T follicular helper cell (primary cell): ENCODE measurements at places on chromosomes 3 and 15.

DNA sequence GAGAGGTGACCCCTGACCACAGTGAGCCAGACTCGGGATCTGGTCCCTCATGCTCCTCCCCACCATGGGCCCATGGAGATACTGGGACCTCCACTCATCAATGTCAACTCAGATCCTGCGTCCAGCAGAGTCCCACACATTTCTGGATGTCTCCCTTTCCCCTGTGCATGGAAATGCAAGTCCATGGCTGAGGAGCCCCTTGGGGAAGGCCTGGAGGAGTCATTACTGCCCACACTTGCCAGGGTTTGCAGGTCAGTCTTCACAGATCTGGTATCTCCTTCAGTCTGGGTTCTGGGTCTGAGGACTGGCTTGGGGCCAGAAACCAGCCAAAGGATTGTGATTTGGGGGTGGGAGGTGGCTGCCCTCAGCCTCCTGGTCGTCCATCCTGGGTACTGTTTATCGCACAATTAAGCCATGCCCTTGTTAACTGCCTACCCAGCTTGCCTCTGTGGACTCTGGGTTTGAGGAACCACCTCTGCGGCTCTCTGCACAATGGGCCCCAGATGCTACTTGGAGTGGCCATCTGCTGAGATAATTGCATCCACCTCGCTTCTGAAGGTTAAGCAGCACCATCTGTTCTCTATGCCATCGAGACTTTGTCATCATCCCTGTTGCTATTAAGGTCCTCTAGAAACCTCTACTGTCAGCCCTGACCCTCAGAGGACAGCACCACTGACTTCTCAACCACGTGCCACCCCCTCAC lies 49.9 kb upstream of the KLF13 start:
- DNase-seq: no peak

GRCh38 chr3:14989943-14990779 lies 42.8 kb downstream of the NR2C2 start:
- DNase-seq: no peak

DNA sequence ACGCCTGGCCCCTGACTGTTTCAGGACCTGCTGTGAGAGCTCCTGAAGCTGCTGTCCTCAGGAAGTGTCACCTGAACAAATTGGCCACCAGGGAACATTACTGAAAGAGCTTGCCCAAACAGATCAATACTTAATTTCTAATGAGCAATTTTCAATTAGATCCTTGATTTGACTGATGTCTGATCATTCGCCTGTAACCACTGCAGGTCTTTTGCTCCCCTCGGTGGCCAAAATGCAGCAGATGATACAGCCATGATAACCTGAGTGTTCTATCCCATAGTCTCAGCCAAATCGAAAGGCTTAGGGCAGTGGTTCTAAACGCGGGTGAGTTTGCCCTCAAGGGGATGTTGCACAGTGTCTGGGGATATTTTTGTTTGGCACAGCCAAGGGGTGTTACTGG lies 57.6 kb upstream of the MEX3B start:
- DNase-seq: no peak

- no peak for DNase-seq
Observed at GRCh38 chr3:103873897-103874545, 1439.2 kb downstream of the ZPLD1 start.

DNA sequence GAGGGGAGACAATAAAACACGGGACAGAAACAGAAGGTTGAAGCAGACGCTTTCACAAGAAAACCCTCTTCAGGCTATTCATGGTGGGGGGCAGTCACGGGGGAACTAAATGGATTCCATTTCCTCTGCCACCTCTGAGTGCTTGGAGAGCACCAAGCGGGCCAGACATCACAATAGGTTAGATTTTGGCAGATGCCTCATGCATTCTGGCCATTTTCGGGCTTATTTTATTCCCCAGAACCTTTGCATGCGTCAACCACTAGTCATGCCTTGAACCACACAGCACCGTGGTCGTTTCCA lies 82.2 kb downstream of the RORA start:
- DNase-seq: no peak

DNA sequence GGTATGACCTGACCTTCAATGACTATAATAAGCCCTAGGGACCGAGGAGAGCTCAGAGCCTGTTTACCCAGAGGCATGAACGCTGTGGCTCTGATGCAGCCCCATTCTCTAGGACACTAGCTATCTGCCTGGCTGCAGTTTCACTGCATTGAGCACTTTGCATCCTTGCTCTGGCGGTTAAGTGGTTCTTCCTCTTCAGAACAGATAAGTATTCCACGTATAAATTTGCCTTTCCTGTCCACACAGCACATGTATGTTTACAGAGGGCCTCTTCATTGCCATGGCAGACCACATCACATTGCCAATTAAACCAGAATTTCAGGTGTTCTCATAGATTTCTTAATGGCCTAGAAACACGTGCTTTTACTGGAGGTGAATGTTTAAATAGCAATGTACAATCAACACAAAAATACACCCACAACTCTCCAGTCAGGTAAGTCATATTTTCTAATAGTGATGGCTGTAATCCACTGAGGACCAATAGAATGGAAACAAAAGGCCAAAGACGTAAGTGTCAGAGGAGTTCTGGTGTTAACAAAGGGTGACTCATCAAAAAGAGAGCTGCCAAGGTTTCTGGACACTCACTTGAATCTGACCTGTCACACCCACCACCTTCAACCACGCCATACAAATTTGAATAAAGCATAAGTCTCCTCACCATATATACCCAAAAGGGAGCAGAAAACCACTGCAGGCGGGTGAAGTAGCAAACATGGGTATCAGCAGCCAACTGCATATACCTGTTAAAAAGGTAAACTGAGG lies 553.4 kb downstream of the OCA2 start:
- no peak for DNase-seq

DNA sequence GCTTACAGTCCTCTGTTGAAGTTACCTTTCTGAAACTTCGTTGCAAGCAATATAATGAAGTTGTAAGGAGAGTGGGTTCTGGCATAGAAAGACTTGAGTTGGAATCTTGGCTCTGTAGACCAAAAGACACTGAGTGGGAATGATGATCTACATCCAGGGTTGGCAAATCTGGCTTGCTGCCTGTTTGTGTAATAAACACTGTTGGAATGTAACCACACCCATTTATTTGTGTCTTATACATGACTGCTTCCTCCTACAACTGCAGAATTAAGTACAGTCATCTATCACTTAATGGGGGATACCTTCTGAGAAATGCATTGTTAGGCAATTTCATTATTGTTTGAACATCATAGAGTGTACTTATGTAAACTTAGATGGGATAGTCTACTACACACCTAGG lies 178.4 kb upstream of the SUCLG2 start:
- DNase-seq: no peak

GRCh38 chr3:131619821-131620220 lies 117.0 kb upstream of the MRPL3 start:
- DNase-seq: no peak

DNA sequence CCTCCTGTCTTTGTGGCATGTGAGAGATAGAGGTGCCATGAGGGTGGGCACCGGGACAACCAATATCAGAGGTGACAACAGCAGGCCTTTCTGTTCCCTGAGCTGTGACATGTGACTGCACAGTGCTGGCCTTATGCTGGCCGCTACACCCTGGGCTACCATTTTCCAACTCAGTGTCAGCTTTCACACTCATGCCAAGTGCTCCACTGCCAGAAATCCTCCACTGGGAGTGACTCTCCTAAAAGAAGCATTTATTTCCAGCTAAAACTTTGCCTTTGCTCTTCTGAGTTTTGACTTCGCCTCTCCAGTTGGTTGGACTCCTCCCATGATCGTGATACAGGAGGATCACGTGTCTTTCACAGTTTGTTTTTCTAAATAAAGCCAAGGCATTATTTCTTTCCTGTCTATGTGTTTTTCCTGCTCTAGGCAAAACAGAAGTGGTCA lies 31.4 kb downstream of the CA12 start:
- no peak for DNase-seq

DNA sequence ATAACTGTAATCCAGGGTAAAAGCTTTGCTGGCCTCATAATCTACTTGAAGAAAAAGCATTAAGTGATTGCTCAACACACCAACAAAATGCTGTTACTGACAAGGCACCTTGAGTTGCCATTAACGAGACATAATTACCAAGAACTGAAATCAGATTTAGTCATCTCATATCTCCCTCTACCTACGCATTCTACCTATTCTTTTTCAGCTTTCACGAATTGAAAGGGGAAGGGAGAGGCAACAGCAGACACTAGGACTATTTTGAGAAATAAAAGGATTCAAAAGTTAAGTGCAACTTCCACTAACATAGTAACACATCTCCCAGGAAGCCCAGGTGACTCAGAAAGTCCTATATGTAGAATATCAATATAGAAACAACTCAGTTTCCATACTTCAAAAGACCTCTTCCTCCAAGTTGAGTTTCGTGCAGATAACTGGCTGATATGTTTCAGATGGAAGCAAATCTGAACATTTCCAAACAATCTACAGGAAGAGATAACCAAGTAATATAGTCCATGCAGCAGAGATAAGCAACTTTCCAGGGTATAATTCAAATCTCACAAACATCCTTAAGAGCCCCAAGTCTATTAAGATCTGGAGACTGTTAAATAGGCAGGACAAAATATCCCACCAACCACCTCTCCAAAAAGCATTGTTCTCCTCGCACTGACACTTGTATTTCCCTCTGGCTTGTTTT lies 1.9 kb downstream of the OSBPL10 start:
- DNase-seq: no peak

DNA sequence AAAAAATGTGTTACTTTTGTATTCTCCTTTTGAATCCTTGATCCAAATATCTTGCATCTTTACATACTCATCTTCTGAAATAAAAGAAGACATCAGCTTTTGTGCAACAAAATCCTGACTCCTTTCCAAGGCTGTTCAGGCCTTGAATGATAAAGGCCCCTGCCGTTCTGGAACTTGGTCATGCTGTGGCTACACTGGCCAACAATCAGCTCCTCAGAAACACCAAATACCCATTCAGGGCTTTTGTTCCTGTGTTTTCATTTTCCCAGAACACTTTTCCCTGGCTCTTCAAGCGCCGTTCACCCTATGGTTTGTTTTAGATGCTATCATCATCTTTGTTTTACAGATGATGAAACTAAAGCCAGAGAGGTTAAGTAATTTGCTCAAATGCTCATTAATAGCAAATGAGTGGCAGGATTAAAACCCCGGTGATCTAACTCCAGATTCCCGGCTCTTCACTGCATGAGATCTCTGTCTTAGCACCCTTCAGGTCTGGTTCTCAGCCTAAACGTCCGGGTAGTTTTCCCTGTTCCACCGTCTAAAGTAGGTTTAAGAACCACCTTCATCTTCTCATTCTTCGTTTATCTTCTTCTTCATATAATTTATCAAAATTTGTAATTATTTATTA lies 58.3 kb downstream of the EPHA3 start:
- no peak for DNase-seq

GRCh38 chr15:77568014-77568972 lies 64.4 kb downstream of the LINGO1 start:
- DNase-seq: no peak

GRCh38 chr15:99598296-99598695 lies 32.5 kb downstream of the MEF2A start:
- DNase-seq: no peak

DNA sequence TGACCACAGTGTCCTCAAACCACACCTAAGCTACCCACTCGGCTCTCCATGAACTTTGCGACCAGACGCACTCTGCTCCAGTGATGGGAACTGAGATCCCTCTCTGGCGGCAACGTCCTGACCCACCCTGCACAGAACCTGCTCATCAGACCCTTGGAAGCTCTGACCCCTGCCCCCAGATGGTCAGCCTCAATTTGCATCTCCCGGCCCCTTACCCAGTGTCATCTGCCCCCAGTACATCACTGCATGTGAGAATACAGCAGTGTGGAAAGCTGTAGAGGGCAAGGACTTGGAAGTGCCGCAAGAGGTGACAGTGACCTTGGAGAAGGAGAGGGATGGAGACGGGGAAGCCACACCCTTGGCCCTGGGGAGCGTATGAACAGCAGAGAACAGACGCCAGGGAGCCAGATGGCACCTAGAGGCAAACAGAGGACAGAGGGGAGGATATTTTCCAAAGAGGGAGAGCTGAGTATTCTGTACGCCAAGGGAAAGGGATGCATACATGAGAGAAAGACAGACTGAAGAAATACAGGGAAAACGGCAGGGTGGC lies 192.0 kb downstream of the XXYLT1 start:
- no peak for DNase-seq

DNA sequence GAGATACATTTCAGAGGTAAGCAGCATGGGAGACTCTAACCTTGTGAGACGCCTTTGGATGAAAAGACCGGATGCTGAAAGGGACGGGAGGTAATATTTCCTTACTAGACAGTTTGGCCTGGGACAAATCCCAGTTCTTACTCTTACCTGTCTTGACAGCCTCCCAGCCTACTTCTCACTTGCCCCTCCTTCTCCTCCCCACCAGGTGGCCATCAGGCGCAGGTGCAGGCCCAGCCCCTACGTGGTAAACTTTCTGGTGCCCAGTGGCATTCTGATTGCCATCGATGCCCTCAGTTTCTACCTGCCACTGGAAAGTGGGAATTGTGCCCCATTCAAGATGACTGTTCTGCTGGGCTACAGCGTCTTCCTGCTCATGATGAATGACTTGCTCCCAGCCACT lies 6.3 kb downstream of the HTR3D start:
- no peak for DNase-seq

DNA sequence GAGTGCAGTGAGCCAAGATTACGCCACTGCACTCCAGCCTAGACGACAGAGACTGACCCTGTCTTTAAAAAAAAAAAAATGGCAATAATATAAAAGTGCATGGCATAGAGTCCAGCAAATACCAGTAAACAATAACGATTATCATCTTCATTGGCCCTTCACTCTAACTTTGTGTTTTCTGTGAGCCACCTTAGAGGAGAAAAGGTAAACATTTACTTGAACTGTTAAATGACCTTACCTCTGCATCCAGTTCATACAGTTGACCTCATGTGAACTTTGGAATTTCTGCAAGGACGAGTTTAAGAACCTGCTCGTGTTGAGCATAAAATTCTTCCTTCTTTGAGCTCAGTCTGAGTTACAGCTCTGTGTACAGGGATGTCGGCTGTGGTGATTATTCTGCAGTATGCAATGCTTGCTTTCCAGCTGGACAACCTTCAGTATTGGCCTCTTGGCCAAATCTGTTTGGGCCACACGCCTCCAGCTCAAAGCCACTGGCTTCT lies 56.6 kb downstream of the RLBP1 start:
- no peak for DNase-seq

- no peak for DNase-seq
Observed at GRCh38 chr15:57236561-57237300, 139.6 kb upstream of the CGNL1 start.

GRCh38 chr3:94303897-94304296 lies 241.0 kb downstream of the NSUN3 start:
- no peak for DNase-seq

- DNase-seq: no peak
Observed at GRCh38 chr15:57319919-57320560, 56.3 kb upstream of the CGNL1 start.
